Left lobe of liver (tissue), 2 donors: ENCODE measurements at places on chromosomes 1 and 21. TPM values are rescaled to one million over a fixed set of nuclear protein-coding genes. Genes with fewer than 3 reads are reported as not detected.

The SMYD3 gene
- 6.7 TPM for total RNA-seq

GRCh38 chr1:24673341-24673740 is 30.2 kb downstream of the SRRM1 start:
- DNase-seq = no peak

DNA sequence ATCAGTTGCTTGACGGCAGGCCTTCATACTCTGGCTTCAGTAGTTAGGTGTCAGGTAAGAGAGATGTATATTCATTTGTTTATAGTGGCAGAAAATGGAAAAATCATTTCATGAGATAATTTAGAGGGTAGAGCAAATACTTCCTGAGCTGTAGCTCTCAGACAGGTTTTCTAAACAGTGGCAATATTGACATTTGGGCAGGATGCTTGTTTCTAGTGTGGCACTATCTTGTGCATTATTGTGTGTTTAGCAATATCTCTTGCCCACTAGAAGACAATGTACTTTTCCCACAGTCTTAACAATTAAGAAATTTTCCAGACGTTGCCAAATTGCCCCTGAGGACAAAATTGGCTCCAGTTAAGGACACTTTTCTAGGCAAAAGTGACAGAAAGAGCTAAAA is 1143.1 kb downstream of the PLA2G4A start:
- DNase-seq = no peak

GRCh38 chr1:232863544-232864275 is 58.5 kb downstream of the MAP10 start:
- no peak for DNase-seq

GRCh38 chr1:247286134-247286670 is 30.3 kb downstream of the VN1R5 start:
- DNase-seq = no peak

GRCh38 chr1:22039594-22040285 is 12.8 kb upstream of the CDC42 start:
- DNase-seq = peak; percentile 55

GRCh38 chr1:182283746-182284544 is 107.6 kb downstream of the GLUL start:
- DNase-seq = no peak

DNA sequence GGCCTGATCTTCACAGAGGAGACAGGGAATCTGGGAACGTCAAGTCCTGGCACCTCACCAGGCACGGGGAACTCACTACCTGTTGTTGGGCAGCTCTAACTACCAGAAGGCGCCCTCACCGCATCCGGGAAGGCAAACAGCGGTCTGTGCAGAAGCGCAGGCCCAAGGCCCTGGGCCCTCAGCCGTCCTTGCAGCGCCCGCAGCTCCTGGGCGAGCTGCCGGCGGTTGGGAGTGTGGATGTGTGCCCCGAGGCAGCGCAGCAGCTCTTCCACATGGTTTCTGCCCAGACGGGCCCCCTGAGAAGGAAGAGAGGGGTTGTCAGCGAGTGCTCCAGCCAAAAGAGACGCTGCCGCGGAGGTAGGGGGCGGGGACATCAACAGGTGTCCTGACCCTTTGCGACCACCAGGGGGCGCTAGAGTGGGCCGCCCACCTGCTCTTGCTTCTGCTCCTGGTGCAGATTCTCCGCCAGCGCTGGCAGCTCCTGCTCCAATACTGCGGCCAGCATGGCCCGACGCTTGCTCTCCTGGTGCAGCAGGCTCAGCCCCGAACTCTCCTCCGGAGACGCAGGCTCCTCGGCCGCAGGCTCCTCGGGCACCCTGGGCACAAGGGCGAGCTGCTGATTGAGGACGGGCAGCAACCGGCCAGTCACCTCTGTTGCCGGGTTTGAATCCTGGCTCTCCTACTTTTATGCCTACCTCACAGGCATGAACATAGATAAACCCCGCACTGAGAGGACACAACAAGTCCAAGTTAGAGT is 9.3 kb downstream of the MAP3K6 start:
- peak; percentile 81 for DNase-seq
